ENCODE measurements at places on chromosomes 1 and 21.

- DNase-seq = no peak
These were observed 24.9 kb downstream of the SUSD4 start for GRCh38 chr1:223338811-223339746.

GRCh38 chr21:45818276-45818903 lies 163.2 kb upstream of the COL6A1 start:
- no peak for DNase-seq

DNA sequence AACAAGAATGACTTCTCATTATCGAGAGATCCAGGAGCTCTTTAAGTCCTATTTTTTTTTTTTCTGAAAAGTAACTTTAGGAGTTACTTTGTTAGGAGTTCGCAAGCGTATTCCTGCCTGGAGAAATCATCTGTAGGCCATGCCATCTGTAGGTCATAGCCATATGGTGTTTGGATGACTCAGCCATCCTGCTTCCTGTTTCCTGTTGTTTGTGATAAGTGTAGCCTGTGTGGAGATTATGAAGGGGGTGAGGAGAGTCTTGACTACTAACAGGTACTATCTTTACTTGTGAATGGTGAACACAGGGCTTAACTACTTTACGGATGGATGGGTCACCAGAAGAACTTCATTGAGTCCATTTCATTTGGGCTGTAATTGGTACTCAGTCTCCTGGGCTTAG lies 327.2 kb downstream of the PTPRU start:
- DNase-seq = no peak

- DNase-seq = no peak
These were observed 13.0 kb downstream of the RGS1 start for GRCh38 chr1:192588546-192588945.

Data from urinary bladder (tissue), 4 donors.